ENCODE measurements at places on chromosomes 2 and 18.

- no peak for DNase-seq
Measured at GRCh38 chr2:175865716-175866115, 136.4 kb downstream of the LNPK start.

DNA sequence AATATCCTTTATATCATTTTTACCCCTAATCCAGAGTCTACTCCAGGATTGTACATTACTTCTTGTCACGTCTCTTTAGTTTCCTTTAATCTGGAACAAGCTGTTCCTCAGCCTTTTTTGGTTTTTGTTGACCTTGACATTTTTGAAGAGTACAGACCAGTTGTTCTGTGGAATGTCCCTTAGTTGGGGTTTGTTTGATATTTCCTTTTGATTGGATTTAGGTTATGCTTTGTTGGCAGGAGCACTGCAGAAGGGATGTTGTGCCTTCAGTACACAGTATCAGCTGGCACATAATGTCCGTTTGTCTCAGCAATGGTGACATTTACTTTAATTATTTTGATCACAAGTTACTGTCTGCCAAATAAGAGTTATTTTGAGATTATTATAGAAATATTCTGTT, 160.6 kb downstream of the MEIS1 start:
- DNase-seq, result no peak

GRCh38 chr2:62423883-62424458, 82.0 kb downstream of the TMEM17 start:
- no peak for DNase-seq

GRCh38 chr2:85584354-85584856, at the start of gene VAMP5:
Gene VAMP5, plus strand, starts transcription at chr2:85584431. Its CDS starts 60 bp downstream, at chr2:85584491.
- DNase-seq, result no peak

DNA sequence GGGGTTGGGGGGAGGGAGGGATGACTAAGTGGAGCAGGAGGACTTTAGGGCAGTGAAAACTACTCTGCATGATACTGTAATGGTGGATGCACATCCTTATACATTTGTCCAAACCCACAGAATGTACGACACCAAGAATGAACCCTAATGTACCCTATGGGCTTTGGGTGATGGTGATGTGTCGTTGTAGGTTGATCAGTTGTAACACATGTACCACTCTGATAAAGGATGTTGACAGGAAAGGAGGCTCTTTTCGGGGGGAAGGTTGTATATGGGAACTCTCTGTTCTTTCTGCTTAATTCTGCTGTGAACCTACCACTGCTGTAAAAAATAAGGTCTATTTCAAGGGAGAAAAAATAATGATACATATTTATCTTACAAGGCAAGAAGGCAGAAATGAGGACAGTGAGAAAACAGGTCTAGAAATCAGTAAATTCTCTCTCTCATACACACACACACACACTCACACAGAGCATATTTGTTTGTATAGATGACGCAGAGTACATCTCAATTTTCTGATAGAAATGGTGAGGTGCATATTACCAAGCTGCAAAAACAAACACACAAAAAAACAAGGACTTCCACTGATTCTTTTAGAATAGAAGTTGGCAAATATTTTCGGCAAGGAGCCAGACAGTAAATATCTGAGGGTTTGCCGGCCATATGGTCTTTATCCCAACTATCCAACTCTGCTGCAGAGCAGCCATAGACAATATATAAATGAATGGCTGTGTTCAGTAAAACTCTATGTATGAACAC, 20.2 kb downstream of the FAM124B start:
- DNase-seq, result no peak

GRCh38 chr2:207480521-207481040, 49.2 kb upstream of the CREB1 start:
- no peak for DNase-seq

DNA sequence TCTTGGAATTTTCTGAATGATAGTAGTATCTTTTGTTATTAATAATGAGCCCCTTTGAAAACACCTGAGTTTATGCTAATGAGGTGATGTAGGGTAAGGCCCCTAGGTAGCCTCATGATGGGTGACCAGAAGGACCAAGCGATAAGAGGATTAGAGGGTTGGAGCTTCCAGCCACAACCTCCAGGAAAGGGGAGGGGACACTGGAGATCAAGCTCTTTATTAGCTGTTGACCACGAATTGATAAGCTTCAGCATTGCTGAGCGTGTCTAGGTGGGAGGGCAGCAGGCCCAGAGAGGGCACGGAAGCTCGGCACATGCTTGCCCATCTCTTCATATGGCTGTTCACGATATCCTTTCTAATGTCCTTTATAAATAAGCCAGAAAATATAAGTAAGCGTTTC, 39.0 kb downstream of the KIAA2012 start:
- no peak for DNase-seq

GRCh38 chr2:176088048-176088936, 4.2 kb upstream of the HOXD13 start:
- DNase-seq, result no peak

- DNase-seq, result no peak
Measured at GRCh38 chr2:3847397-3848052, 144.2 kb downstream of the DCDC2C start.

DNA sequence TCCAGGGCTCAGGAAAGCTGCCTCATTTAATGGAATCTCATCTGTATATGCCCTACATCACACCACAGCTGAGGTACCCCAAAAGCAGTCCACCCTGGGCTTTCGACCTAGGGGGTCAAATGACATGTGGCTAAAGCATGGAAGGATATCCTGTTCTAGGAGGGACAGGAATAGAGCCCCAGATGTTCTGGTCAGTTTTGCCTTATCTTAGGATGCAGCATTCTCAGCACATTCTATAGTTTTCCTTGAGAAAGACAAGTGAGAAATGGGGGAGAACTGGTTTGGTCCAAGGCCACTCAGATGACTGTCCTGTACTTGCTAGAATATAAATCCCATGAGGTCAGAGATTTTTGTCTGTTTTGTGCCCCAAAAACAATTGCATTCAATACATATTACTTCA, 688.0 kb upstream of the ZEB2 start:
- DNase-seq, result no peak

GRCh38 chr2:85995648-85996529, 107.1 kb upstream of the ST3GAL5 start:
- no peak for DNase-seq

DNA sequence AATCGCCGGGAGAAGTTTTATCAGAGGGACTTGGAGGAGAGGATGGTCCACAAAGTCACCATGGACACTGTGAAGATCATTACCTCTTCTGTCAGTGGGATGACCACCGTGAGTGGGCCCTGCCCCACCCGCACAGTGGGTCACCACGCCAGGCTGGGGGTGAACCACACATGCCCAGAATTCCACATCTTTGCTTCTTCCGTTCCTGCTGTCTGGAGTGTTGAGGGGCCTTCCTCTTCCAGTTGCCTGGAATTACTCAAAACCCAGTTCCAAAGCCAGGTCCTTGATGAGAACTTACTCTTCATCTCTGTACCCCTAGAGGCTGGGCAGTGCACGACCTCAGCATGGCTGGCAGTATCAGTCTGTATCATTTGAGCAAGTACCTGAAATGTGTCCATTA, 22.1 kb downstream of the MROH2A start:
- no peak for DNase-seq

GRCh38 chr2:127044977-127045661, 61.8 kb downstream of the BIN1 start:
- DNase-seq, result no peak

Data from activated CD4-positive, alpha-beta T cell treated with anti-CD3 and anti-CD28 coated beads for 24 hours (primary cell).